Activated effector memory CD4-positive, alpha-beta T cell treated with Interleukin-2 at 50 U/mL for 16 hours (primary cell): ENCODE measurements at places on chromosomes 3 and 15.

- DNase-seq = no peak
Measured at GRCh38 chr3:106794442-106794841, 582.8 kb upstream of the CCDC54 start.

GRCh38 chr3:146566138-146566537 lies 21.7 kb upstream of the PLSCR1 start:
- no peak for DNase-seq

GRCh38 chr3:173257797-173258196 lies 116.8 kb upstream of the SPATA16 start:
- DNase-seq = no peak

DNA sequence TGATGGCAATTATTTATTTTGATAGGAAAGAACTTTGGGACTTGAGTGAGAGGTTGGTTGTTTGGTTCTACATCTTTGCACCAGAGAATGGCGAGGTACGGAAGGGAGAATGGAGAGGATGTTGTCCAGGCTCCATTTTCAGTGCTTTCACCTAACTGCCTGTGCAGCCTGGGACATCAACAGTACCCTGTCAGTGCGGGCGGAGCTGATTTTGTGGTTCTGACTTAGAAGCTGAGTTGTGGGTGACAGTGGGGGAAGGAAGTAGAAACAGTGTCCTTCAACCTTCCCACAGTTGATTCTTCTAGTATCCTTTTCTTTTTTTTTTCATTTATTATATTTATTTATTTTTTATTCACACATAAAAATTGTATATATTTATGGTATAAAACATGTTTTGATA lies 95.3 kb downstream of the TIGIT start:
- peak; percentile 4 for DNase-seq

DNA sequence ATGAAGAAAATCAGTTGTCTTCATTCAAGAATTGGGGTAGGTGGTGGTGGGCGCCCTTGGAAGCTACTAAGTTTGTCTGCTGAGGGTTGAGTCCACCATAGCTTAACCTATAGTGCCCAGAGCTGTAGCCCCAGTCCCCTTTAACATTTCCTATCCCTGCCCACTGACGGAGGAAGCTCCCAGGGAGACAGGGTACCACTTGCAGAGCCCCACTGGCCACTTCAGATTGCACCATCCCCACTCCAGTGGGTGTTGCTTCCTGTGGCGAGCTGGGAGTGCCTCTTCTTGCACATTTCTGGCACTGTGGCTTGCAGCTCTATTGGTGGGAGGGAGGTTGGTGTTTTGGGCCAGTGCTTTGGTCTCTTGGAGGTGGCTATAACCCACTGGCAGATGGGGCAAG lies 2.7 kb downstream of the PXYLP1 start:
- DNase-seq = no peak

GRCh38 chr15:36970522-36970921 lies 129.8 kb downstream of the MEIS2 start:
- no peak for DNase-seq

GRCh38 chr15:63884953-63885352 lies 51.2 kb upstream of the HERC1 start:
- no peak for DNase-seq

DNA sequence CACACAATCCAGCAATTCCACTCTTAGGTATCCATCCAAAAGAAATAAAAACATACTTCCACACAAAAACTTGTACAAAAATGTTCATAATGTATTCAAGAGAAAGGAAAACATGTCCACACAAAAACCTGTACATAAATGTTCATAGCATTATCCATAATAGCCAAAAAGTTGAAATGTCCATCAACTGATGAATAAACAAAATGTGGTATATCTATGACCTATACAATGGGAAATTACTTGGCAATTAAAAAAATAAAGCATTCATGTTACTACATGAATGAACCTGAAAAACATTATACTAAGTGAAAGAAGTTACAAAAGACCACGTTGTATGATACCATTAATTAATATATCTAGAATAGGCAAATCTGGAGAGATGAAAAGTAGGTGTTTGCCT lies 17.9 kb downstream of the FRMD5 start:
- no peak for DNase-seq

DNA sequence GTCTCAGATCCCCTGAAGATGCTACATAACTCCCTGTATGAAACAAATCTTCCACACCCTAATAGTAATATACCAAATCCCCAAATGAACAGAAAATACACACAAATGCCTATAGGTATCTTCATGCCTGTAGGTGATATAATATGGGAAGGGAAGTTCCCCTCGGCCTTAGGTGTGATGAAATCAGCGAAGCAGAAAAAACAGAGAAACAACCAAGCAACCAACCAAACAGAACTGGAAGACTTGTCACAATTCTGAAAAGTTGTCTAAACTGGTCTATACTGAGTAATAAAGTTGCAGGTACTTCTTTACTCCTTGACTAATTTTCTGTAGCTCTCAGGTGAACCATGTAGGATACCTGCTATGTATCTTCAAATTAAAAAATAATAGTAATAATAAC lies 82.2 kb upstream of the SATB1 start:
- DNase-seq = no peak

GRCh38 chr3:40864146-40864782 lies 335.0 kb upstream of the CTNNB1 start:
- no peak for DNase-seq
